ENCODE measurements at places on chromosomes 4 and X. TPM values are rescaled to one million over a fixed set of nuclear protein-coding genes. Genes with fewer than 3 reads are reported as not detected.

Gene MTCP1
- 12.2 TPM for total RNA-seq

Gene RAB41
- not detected for total RNA-seq

DNA sequence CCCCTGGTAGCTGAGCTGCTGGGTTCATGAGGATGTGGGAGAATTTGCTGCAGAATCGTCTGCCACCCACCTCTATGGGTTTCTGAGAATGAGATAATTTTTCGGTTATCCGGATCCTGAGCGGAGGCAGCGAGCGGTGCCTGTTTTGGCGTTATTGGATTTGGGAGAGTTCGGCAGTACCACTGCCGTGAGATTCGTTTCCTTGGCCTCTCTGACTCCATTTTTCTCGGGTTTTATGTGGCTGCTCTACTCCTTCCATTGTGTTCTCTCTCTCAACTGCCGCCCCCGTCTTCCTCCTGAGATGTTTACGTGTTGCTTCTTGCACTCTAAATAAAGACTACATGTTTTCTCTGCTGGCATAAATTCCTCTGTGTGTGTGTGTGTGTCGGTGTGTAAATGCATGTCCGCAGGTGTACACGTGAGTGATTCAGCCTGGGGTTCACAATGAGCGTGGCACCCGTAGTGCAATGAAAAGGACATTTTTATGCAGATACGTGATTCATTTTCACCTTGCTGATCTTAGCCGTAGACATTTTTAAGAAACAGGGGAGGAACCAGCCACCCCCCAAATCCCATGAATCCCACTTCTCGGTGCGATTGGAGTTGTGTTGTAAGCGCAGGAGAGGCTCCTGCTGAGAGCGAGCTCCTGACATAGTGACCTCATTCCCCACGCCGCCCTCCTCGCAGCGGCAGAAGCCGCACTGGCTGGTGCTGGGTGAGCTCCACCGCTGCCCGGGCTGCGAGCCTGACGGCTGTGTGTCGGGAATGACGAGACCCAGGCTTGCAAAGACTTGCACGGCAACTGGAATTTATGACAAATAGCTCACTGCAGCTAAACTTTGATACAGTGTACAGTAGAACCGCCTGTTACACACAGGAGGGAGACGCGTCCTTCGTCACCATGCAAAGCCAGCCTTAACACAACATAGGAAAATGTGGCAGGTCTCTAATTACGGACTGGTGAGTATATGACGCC is 82.2 kb downstream of the STOX2 start:
- peak; percentile 53 for DNase-seq

GRCh38 chrX:69104756-69105434 is 60.4 kb downstream of the PJA1 start:
- no peak for DNase-seq

DNA sequence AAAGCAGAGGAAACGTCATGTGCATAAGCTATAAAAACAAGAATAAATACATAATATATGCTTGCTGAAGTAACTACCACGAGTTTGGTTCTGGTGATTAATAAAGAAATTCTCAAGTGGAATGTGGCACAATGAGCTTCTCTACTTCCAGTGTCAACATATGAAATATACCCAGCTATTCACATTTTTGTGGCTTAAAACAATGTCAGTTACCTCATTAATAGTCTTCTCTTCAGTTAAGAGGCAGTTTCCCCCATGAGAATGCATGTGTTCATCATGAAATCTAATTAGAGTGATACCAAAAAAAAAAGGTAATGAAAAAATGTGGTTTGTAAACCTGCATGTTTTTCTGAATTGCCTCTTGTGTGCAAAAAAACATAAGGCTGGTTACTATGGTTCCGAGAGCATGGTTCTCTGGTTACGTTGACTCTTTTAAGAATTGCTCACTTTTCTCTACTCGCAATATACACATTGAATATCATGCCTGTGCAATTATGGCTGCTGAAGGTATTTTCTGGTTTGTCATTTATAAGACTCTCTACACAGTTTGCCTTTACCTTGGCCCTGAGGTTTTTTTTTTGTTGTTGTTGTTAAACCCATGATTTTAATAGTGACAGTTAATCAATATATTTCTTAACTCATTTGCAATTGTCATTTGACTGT is 108.2 kb downstream of the PCDH7 start:
- DNase-seq = no peak

DNA sequence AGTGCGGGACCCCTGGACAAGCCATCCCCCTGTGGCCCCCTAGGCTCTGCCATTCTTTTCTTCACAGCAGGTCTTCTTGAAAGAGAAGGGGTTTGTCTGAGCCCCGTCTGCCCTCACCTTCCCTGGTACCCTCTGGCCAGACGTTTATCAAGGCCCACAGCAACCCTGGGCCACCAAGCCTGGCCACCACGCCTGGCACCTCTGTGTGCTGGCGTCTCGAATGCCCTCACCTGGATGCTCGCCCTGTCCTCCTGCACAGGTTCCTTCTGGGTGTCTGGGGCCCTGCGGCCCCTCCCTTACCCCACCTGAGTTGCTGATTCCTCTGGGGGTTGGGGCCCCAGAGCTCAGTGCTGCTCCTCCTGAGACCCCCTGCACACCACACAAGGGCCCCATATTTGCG is 25.1 kb downstream of the ADRA2C start:
- no peak for DNase-seq

- peak; percentile 25 for DNase-seq
Measured at GRCh38 chr4:16516796-16517439, 290.6 kb upstream of the TAPT1 start.
